Caudate nucleus (tissue), 63 donors: ENCODE measurements at places on chromosomes 11 and 22.
A peak's percentile ranks its signal among the peaks of the same experiment; 100 is the strongest.

DNA sequence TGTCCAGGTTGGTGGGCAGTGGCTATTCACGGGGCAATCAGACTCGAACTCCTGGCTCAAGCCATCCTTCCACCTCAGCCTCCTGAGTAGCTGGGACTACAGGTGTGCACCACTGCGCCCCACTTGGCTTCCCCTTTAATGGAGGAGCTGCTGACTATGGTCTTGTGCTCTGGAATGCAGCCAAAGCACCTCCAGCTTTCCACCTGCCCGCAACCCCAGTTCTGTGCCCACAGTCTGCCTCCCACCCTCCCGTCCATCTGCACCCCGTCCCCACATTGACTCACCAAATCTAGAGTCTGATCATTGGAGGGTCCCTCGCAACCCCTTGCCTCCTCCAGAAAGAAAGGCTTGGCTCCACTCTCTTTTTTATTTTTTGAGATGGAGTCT lies 41.0 kb downstream of the KCNJ4 start:
- no peak for DNase-seq

GRCh38 chr22:23457380-23457985 lies 122.6 kb downstream of the IGLL1 start:
- no peak for DNase-seq

DNA sequence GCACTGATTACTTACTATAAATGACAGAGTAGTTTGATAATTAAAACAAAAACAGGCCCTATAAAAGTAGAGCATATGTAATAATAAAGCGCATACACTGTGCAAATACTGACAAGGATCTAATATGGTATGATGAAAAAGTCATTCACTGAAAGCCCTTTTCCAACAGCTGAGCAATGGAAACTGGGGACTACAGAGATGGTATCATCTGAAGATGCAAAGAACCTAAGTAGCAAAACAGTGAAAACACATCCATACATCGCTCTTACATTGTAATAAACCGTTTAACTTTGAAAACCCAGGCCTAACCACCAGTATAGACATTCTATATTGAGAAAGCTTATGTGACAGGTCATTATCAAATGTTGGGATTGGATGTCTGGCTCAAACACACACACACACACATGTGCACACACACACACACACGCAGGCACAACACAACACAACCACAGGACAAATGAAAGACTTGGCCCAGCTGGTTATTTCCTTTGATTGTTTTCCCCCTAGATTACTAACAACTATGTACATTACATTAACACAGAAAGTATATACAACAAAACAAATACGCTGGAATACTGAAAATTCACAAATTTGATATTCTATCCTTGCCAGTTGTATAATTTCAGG lies 119.5 kb downstream of the APOL5 start:
- no peak for DNase-seq

DNA sequence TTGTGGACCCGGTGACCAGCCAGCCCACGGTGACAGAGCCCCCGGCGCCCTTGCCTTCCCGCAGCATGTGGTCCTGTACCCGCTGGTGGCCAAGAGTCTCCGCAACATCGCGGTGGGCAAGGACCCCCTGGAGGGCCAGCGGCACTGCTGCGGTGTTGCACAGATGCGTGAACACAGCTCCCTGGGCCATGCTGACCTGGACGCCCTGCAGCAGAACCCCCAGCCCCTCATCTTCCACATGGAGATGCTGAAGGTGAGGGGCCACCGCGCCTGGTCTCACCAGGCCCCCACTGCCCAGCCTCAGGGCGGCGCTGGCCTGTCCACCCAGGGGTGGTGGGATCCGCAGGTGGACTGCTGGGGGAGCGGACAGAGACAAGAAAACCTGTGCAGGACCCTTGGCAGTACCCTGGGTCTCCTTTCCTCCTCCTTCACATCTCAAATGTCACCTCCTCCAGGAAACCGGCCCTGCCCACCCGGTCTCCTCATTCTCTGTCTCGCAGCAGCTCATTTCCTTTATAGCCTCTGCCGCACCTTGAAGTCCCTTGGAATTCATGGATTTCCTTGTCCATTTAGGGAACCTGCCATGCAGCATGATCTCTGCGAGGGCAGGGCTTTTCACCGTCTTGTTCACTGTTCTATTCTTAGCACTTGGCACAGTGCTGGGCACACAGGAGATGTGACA lies 6.5 kb downstream of the AIP start:
- DNase-seq = no peak

- no peak for DNase-seq
Measured at GRCh38 chr11:45166604-45166897, 20.1 kb downstream of the PRDM11 start.

GRCh38 chr11:5242933-5243815 lies 6.5 kb downstream of the HBG1 start:
- no peak for DNase-seq

DNA sequence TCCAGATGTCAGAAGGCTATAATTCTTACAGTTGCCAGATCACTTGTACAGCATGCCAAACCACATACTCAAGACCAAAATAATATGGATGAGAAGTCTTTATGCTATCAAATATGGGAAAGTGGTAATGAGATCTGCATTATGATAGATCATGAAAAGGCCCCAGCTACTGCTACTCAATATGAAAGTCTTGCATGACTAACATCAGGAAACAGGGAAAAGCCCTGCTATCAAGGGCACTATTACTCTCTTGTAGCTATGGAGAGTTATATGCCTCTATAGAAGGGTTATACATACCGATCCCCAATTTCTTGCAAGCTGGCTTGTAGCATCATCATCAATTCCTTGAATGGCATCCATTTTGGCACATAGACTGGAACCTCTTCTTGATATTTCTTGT lies 30.2 kb upstream of the TMPRSS5 start:
- DNase-seq = no peak

- no peak for DNase-seq
Measured at GRCh38 chr11:3156661-3157311, 8.3 kb downstream of the OSBPL5 start.

DNA sequence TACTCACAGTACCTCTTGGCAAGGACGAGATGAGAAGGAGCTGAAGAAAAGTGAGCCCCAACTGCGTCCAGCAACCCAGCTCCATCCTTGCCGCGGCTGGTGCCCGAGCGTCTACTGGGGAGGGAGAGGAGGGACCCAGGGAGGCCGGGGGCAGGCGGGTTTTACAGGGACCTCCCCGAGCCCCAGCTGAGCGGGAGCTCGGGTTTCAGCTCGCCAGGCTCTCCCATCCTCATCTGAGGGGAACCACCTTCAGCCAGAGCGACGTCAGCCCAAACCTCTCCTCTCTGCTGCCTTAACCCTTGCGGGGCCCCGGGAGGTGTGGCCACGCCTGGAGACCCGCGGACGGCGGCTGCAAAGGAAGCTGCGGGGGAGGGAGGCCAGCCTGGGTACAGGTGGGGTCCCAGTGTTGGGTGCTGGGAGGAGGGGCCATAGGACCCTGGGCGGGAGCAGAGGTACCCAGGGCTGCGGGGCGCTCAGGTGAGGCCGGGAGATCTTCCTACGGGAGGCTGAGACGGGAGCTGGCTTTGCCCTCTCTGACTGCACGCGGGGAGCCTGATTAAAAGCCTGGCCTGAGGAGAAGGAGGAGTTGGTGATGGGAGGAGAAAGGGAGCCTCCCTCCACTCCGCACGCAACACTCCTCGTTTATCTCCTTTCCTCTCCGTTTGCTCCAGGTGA lies at the start of gene PAMR1:
TSS of gene PAMR1 (minus strand) at position 116 of the 675 bp plus-strand sequence. CDS start at position 85, 31 bp downstream.
- DNase-seq = no peak

- no peak for DNase-seq
Measured at GRCh38 chr22:31829505-31829904, 75.7 kb downstream of the DEPDC5 start.

DNA sequence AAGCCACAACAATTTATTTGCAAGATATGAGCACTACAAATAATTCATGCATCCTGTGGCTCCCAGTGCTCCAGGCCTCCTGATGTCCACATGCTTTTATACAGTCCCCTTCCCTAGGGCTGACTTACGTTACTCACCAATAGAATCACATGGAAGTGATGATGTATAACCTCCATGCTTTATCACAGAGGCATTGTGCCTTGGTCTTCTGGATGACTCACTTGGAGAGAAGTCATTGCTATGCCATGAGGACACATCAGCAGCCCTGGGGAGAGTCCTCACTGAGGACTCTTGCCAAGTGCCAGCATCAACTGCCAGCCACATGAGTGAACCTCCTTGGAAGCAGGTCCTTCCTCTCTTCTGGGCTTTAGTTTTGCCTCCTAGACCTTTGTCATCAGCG lies 22.0 kb upstream of the IGSF9B start:
- no peak for DNase-seq

DNA sequence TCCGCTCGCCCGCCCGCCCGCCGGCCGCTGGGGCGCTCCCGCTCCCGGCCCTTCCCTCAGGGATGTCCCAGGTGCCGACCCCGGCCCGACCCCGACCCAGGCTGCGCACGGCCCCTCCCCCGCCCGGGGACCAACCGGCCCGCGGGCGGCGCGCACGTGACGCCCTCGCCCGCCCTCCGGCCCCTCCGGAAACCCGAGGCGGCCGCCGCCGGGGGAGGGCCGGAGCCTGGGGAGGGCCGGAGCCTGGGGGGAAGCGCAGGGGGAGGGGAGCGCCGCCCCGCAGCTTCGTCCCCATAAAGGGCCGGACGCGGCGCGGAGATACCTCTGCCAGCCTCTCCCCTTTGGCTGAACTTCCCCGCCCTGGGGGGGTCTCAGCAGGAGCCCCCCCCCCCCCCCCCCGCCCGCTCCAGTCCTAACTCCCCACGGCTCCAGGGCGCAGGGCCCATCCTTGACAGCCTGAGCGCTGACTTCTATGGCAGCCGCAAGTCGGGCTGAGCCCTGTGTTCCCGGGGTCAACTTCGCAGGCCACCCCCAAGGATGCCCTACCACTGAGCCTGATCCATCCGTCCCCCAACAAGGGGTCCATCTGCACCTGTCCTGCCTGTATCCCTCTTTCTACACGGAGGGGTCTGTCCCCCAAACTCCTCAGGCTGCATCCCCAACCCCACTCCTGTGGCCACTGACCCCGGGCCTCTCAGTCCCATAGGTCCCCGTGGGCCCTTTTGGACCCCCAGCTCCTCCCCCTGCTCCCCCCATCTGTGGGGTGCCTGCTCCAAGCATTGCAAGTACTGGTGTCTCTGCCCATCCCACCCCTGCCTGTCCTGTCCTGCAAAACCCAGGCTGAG lies at the start of gene MAPK12:
TSS of gene MAPK12 (minus strand) at position 69 of the 845 bp plus-strand sequence. CDS start 174 bp downstream, outside the sequence.
- DNase-seq = no peak

- DNase-seq = no peak
Measured at GRCh38 chr22:42950281-42950680, 64.7 kb downstream of the PACSIN2 start.

GRCh38 chr11:108622341-108622740 lies 28.8 kb upstream of the EXPH5 start:
- DNase-seq = no peak

DNA sequence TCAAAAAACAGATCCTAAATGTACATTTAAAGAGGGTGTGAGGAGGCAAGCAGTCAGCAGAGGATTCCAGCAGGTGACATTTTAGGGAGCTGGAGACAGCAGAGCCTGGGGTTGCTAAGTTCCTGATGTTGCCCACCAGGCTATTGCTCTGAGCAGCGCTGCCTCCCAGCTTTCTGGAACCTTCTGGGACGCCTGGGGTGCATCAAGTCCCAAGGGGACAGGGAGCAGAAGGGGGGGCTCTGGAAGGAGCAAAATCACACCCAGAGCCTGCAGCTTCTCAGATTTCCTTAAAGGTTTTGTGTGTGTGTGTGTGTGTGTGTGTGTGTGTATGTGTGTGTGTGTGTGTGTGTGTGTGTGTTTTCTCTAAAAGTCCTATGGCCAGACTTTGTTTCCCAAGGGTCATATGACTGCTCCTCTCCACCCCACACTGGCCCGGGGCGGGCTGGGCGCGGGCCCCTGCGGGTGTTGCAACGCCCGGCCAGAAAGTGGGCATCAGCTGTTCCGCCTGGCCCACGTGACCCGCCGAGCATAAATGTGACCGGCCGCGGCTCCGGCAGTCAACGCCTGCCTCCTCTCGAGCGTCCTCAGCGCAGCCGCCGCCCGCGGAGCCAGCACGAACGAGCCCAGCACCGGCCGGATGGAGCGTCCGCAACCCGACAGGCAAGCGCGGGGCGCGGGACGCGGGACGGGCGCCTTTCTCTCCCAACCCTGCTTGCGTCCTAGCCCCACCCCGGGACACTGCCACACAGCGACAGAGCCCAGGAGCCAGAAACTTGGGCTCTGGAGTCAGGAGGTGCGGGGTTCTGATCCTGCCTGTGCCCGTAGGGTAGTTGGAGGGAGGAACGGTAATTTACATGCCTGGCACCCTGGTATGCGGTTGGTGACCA lies at the start of gene HMOX1:
TSS of gene HMOX1 (plus strand) at position 560 of the 887 bp plus-strand sequence. CDS start at position 638, 78 bp downstream.
- peak; percentile 74 for DNase-seq

- no peak for DNase-seq
Measured at GRCh38 chr11:3217818-3218482, 663 bp downstream of the MRGPRG start.

DNA sequence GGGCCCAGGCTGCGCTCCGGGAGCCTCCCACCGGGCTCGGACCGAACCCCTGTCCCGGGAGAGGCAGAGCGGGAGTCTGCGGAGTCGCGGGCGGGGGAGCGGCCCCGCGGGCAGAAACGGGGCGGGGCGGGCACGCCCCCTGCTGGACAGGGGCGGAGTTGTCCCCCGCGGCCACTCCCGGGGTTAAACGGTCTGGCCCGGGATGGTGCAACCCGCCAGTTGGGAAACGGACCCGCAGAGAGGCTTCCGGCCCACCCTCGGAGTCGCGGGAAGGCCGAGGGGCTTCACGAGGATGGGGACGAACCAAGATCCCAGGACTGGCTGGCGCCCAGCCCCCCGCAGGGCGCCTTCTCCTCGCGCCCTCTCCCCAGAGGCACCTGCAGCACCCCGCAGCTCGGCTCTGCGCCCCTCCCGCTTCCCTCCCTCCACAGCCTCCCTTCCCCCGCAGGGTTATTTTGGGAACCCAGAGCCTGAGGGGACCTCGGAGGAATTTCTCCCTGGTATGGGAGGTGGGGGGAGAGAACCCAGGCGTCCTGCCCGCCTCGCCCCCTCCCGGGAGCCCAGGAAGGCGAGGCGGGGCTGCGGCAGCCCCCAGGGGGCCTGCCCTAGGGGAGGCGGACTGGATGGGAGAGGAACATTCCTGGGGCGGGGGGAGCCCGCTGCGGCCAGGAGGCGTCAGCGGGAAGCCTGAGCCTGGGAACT lies 902 bp downstream of the RASGRP2 start:
- no peak for DNase-seq

DNA sequence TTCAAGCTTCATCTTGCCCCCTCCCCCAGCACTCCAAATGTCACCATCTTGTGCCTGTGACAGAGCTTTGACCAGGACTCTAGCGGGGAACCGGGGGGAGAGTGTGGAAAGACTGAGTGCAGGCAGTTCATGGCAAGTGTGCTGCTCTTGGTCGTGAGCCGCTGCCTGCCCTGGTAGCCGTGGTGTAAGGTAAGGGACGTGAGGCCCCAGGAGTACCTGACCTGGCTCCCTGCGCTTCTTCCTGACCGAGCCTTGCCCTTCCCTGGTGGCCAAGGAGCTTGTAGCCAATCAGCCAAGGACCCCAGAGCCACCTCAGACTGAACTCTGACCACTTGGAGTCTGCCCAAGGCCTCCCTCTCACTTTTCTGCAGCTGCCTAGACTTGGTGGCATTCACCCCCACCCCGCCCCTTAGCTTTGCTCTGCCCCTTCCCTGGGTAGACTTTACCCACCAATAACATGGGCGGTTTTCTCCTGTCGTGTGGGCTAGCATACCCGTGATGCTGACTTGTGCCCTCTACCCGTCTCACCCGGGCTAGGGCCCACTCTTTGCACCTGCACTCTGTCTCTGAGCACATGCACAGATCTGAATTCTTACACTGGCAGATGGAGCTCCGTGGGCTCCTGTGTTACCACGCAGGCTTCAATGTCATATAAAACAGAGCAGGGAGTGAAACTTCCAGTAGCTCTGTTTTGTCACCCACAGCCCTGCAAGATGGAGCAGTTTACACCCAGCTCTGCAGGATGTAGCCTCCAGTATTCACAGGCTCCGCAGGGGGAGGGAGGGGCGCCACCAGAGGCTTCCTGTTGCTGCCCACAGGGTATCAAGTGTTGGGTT lies 1.5 kb downstream of the DGKZ start:
- no peak for DNase-seq

GRCh38 chr11:76694664-76695063 lies 24.1 kb upstream of the LRRC32 start:
- no peak for DNase-seq
